Tibial nerve (tissue), 4 donors: ENCODE measurements at places on chromosomes 3 and 15. TPM values are rescaled to one million over a fixed set of nuclear protein-coding genes. Genes with fewer than 3 reads are reported as not detected.

SEMA5B gene
- 19.7 TPM for total RNA-seq

- no peak for DNase-seq
These were observed 133.0 kb upstream of the UMPS start for GRCh38 chr3:124597273-124597672.

DNA sequence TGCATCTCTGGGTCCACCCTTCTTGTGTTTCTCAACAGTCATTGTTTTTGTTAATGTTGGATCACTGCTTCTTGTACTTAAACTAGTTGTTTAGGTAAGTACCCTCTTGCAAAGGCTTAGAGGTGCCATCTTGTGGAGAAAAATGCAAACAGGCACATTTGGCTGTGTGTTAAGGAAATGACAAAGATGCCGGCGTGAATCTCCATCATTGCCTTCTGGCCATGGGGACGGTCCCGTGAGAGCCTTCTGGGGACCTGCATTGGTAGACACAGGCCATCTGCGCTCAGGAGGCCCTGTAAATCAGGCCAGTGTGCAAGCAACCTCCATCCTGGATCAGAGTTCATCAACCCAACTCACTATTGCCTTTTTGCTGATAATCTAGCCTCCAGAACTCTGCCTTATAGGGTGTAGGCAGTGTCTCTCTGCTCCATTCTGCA, 158.6 kb upstream of the NR2E3 start:
- no peak for DNase-seq

- DNase-seq: no peak
These were observed 50.8 kb upstream of the PPARG start for GRCh38 chr3:12237912-12238650.

DNA sequence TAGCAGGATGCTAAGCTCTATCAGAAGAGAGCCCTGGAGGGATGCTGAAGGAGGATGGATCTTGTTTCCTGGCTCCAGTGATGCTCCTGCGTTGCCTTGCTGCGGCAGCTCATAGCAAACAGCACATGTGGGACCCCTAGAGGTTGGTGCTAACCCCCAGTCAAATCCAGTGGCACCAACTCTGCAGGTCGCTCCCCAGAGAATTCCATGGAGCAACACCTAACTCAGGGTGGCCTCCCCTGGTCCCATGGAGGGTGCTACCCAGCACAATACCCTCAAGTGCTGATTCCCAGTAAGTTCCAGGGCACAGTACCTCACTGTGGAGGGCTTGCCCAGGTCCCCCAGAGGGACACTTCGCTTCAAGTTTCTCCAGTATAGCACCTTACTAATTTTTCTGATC, 231.2 kb downstream of the NEK10 start:
- DNase-seq: no peak

MKRN2OS gene
- total RNA-seq: not detected

GRCh38 chr3:143483214-143483613, 363.6 kb downstream of the CHST2 start:
- no peak for DNase-seq

GRCh38 chr3:67311440-67311839, 313.3 kb downstream of the KBTBD8 start:
- no peak for DNase-seq

DNA sequence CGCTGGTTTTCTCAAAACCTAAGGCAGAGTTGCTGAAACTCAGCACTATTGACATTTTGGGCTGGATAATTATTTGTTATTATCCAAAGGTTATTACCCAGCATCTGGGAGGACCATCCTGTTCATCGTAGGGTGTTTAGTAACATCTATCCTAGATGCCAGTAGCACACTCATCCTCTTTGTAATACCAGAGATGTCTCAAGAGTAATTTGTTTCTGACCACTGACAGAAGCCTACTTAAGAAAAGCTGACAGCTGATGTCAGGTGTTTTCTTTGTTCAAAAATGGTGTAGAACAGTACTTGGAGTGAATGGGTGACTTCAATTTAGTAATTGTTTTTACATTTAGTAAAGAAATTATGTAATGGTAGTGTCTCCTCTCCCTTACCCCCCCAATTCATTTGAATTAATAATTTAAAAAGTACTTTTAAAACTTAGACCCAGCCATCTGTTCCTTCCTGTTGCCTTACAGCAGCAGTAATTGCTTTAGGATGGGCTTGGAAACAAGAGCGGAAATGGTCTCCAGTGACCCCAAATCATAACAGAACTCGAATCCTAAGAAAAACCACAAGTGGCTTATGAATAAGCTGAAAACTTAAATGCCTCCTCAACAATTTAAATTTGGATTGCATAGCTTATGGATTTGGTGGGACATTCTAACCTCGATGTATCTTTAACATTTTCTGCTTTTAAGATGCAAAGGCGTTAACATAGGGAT, 105.4 kb downstream of the PTPRG start:
- no peak for DNase-seq

ADPGK gene
- total RNA-seq: 52.7 TPM

GRCh38 chr3:132351222-132351806, 34.1 kb downstream of the ACP3 start:
- no peak for DNase-seq
